ENCODE measurements at places on chromosomes 12 and 14.

DNA sequence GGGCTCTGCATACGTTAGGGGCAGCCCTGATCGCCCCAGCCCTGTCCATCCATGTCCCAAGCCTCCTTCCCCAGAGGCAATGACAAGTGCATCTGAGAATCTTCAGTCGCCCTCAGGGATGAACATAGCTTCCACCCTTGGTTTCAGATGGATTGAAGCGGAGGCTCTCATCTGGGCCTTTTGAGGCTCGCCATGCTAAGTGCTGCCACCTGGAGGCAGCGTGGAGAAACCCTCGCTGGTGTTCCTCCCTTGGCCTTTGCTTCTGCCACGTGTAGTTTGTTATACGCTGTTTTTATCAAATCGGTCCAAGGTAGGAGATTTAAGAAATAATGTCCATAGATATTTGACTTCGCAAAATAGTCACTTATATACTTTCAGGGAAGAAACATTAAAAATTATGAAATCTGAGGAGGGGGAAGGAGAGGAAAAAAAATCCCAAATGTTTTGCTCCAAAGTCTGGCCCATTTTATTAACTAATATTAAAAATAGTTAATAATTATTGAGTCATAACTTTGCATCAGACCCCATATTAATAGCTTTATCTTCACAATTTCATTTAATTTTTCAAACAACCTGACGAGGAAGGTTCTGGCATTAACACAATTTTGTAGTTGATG is 28.8 kb upstream of the LRRC10 start:
- DNase-seq = no peak

- DNase-seq = no peak
Observed at GRCh38 chr14:91138511-91139359, 24.9 kb downstream of the DGLUCY start.

GRCh38 chr14:71481021-71481654 is 451.1 kb upstream of the RGS6 start:
- DNase-seq = no peak

DNA sequence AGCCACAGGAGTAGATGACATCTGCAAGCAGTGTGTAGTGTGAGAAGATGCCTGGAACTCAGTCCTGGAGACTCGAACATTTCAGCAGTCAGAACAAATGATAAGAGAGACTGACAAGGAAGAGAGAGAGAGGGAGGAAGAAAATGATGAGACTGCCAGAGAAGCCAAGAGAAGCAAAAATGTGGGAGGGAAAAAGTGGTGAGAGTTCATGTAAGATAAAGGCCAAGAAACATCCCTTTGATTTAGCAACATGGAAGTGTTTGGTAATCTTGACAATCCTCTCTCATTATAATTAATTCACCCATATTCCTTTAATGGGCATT is 42.6 kb downstream of the LIMA1 start:
- no peak for DNase-seq

DNA sequence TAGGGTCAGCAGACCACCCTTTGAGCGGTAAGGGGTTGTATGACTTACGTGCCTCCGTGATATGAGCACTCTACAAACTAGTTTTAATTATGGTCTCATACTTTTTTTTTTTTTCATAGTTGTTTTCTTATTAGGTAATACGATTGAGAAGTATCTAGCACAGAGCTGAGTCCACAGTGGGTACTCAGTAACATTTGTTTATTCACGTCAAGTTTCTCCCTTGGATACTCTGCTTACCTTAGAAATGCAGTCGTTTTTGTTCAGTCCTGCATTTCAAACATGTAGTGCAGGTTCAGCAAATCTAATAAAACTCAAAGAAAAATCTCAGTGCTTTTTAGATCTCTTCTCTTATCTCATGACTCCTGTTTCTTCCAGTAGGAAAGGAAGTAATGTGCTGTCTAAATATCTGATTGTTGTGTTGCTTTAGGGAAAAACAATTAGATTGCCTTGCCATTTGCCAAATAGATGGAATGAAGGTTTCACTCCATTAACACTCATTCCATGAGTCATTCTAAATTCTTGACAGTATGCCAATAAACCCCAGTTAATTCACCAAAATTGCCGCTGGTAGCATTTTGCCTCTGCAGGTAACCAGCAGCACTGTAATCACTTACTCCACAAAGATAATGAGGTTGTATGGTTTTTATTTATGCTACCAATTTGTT is 118.9 kb downstream of the PTCSC3 start:
- no peak for DNase-seq

DNA sequence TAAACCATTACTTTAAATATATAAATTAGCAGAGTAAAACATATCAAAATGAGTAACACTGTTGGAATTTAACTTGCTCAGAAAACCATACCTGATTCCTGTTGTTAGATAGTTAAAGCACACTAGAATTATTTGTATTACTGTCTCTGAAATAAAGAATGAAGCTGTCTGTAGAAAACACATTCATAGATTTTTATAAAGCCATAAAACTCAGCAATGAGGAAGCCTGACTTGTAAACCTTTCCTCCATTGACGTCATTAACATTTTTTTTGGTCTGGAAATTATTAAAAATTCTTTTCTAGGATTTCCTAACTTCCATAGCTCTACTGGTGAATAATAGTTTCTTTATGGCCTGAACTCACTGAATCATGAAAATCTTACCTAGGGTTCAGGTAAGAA is 147.6 kb downstream of the BRMS1L start:
- no peak for DNase-seq

DNA sequence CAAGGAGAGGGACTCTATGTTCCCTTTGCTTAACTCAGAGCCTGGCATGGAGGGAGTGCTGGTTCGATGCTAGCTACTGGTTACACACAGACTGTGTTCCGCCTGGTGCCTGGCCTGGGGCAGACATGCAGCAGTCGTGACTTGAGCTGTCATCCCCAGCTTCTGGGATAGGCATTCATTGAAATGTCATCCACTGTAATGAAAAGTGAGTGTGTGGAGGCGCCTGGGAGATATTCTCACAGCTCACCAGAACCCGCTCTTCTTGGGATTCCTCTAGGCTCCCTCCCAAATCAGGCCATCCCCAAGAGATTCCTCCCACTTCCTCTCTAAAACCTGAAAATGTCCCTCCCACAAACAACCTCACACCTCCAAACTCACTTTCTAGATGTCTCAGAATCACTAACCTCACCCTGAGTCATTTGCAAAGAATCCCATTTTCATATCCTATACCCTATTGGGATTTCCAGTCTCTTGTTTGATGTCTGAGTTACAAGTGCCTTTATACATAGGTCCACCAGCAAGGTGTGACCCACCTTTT is 82.8 kb downstream of the CRACR2A start:
- DNase-seq = no peak

DNA sequence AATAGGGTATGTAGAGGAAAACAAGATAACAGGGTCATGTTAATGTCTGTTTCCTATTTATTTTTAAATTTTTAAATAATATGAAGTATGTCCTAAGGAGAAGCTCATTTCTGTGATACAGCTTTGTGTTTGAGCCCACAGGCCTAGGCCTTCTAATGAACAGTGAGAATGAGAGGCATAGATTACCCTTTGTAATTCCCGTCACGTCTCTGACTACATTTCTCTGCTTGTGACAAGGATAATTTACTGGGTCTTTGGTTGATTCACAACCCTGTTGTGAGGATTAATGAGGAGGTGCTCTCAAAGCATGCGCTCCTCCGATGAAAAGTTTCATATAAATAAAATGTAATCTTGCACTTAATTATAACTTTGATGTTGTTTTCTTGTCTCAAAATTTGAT is 56.1 kb downstream of the SYT10 start:
- DNase-seq = no peak

- no peak for DNase-seq
Observed at GRCh38 chr12:28097221-28097620, 93.0 kb upstream of the CCDC91 start.

DNA sequence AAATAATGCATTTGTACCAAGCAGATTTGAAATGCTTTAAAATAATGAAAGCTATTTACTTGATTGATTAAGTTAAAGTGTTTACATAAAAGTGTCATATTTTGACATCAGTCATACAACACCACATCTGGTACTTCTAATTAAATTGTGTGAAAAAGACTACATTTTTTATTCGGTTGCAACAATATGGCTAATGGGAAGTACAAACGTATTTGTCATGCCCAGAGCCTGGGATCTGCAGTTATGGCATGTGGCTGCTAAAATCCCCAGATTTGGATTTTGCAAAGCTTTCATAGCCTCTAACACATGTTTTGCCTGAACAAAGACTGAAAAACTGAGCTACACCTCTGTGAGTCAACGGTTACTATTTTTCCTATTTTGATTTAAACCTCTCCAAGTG is 66.6 kb downstream of the LLPH start:
- DNase-seq = no peak

GRCh38 chr12:116122628-116123027 is 154.9 kb downstream of the MED13L start:
- DNase-seq = no peak

DNA sequence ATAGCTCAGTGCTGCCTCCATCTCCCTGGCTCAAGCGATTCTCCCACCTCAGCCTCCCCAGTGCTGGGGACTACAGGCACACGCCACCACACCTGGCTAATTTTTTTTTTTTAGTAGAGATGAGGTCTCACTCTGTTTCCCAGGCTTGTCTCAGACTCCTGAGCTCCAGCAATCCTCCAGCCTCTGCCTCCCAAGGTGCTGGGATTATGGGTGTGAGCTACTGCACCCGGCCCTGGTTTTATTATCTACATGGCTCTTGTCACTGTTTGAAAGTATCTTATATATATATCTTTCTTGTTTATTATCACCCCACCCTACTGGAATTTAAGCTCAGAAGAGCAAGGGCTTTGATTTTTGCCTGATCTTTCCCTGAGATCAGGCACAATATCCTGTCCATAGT is 7.6 kb upstream of the TMED10 start:
- DNase-seq = no peak

DNA sequence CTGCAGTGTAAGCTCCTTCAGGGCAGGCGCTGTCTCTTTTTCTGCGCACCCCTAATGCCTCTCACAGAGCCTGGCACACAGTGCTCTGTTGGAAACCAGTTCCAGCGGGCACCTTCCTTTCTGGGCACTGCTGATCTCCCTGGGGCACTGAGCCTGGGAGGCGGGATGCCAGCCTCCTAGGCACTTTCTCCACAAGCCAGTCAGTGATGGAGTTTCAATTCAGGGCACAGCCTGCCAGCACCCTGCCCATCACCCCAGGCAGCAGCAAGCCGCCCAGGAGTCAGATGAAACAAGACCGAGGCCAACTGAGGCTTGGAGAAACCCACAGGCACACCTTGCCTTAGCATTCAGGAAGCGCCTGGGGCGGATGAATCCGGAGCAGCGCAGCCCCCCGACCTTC is 5.7 kb upstream of the CTDSP2 start:
- DNase-seq = no peak

DNA sequence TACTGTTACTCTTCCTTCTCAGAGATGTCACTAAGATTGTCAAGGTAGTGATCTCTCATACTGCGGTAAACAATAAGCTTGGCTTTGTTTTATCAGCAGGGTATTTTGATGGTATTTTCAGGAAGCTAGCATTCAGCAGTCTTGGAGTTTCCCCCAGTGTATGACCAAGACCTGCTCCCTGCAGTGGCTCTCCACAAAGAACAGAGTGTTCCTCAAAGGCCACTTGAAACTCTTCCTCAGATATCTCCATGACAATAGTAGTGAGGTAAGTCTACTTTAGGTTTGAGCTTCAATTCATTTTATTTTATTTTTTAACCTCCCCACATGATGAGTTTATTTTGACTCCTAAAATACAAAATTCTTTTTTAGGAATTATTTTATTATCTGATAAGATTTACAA is 74.0 kb upstream of the G2E3 start:
- DNase-seq = no peak

DNA sequence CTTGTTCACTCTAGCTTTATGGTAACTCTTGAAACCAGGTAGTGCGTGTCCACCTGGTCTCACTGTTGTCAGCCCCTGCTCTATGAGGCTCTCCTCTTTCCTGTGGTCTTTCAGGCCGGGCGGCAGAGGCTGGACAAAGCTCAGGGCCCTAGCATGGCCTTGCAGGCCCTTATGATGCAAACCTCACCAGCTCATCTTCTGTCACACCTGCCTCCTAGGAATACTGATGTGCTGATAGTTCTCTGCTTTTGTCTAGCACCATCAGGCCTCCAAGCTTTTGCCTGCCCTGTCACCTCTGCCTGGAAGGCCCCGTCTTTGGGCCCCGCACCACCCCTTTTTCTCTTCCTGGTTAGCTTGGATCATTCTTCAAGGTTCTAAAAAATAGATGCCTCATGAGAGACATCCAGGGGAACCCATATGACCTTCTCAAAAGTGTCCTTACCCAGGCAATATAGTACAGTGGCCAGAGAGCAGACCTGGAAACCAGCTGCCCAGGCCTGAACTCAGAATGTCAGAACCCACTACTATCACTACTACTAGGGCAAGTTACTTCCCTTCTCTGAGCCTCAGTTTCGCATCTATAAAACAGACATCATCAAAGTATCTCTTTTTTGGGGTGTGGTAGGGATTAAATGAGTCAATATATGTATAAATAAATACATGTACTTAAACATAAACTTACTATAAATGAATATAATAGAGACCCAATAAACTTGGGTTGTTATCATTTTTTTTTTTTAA is 91.7 kb downstream of the ZFP36L1 start:
- no peak for DNase-seq

DNA sequence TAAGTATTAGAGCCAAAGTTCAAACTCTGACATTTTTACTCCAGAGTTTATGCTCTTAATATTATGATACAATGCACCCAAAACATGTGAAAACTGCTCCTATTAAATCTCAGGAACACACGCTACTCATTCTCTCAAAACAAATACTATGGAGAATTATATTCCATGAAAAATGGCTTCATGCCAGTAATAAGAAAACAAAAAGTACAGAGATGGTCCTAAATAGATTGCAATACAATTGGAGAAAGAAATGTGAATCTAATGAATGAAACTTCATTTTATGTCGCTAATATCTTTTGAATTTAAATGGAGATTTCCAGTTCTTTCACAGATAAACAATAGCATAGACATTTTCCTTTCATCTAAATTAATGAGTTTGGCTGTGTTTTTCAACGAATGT is 384.3 kb downstream of the ADAMTS20 start:
- no peak for DNase-seq

DNA sequence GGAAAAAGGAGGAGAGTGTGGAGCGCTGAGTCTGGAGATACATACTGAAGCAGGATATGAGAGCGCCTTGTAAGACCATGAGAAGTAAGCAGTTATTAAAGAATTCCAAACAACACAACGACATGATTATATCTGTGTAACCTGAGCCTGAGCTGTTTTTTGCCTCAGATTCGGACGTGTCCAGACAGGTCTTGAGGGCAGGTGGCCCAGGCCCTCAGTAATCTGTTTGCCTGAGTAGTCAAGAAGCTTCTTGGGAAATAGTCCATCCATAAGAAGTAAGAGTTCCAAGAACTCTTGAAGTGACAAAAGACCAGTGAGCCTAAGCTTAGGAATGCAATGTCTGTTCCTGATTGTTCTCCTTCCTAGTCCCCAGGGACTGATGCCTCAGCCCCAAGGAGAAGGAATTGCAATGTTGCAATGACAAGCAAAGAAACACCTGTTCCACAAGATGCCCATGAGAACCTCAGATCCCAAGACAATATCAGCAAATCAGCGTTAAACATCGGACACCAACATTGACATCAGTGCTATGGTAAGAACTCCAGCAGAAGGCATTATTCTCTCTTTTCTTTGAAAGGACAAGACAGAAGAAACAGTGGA is 34.7 kb upstream of the ADAMTS20 start:
- no peak for DNase-seq
